NCI-H510A (cell line): ENCODE measurements at places on chromosomes 1 and 21.

- no peak for DNase-seq
These were observed 82.5 kb downstream of the EDEM3 start for GRCh38 chr1:184672013-184672726.

GRCh38 chr1:212529211-212529741 is 79.3 kb upstream of the ATF3 start:
- no peak for DNase-seq

- no peak for DNase-seq
These were observed 115.4 kb downstream of the TRABD2B start for GRCh38 chr1:47881505-47882442.

- DNase-seq, result no peak
These were observed 657 bp upstream of the LIN9 start for GRCh38 chr1:226309398-226310244.

GRCh38 chr21:33861125-33861524 is 54.5 kb downstream of the ATP5PO start:
- no peak for DNase-seq
